Uterine smooth muscle cell (primary cell): ENCODE measurements at places on chromosomes 2 and 18. TPM values are rescaled to one million over a fixed set of nuclear protein-coding genes. Genes with fewer than 3 reads are reported as not detected.

CD207 gene
- not detected in 2 replicates for total RNA-seq

WBP1 gene
- 20.9 and 41.9 TPM in 2 replicates for total RNA-seq

RSAD2 gene
- 1.00 and 1.5 TPM in 2 replicates for total RNA-seq

BCL11A gene
- 0.37 and 0.44 TPM in 2 replicates for total RNA-seq

ADGRF3 gene
- 0.22 TPM in 1 of 2 replicates, not detected in the other for total RNA-seq

WNT10A gene
- total RNA-seq: not detected in 2 replicates

NT5C1B gene
- 0.33 TPM in 1 of 2 replicates, not detected in the other for total RNA-seq
